ENCODE measurements at places on chromosomes 13 and 19.

GRCh38 chr19:38139122-38139521 is 84.9 kb downstream of the DPF1 start:
- DNase-seq: no peak

- no peak for DNase-seq
Measured at GRCh38 chr19:19202707-19203011, 555 bp downstream of the NR2C2AP start.

DNA sequence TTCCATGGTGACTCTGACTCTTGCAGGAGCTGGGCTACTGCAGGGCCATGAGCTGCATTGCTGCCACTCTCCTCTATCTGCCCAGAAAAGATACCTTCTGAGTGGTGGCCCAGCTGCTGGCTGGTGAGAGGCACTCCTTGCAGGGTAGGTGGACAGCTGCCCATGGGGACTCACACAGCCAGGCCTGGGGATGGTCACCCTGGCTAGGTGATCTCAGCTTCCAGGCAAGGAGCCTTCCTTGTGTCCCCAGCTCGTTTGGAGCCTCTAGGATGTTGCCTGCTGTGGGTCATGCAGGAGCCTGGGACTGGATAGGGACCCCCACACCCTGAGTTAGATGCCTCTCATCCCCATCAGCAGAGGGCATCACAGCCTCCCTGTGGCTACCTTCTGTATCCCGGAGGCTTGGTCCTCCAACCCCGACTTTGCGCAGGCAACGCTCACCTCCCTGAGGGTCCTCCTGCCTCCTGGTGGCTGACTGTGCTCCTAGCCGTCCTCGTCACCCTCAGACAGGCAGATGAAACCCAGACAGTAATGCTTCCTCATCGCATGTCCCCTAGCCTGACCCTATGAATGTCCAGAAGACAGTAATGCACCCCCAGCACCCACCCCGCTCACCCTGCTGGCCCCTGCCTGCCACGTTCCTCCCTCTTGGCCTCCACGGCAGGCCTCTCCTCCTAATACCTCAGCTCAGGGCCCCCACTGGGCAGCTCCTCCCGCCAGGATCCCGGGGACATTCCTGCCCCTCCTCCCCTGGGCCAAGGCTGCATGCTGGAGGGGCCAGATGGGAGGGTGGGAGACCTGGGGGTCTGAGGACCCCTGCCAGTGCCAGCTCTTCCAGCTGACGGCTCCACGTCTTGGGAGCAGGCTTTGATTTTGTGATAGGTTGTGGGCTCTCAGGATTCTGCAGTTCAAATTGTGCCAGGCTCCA is 13.6 kb upstream of the ZNF14 start:
- no peak for DNase-seq

DNA sequence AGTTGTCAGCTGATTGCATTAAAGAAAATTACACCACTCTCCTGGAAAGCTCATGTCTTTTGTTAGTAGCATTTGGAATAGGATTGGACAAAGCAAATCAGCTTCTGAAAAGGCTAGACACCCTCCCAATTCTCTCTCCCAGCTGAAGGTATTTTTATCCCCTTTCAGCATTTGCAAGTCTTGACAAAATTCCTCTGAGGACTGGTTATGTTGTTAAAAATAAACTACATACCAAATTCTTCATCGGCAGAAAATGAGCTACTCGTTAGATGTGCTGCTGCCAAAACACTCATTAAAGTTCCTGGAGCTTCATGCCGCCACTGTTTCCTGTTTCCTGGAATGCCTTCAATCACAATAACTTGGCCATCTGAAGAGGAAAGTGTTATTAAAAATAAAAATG is 37.1 kb downstream of the UTP14C start:
- no peak for DNase-seq

DNA sequence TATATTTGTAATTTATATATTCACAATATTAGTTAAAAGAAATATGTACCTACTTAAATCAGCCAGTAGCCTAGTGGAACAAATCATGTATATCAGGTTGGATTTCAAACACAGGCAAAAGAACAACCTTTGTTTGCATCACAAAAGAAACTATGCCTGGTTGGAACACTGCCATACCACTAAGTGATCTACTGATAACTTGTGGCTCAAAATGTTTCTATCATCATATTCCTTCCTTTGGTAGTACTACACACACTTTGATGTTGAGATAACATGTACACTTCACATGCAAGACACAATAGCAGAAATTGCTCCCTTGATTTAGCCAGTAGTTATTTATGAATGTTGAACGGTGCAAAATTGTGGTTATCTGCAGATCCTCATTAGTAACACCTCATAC is 146.0 kb upstream of the GPC6 start:
- peak; percentile 6 for DNase-seq
